GM23338 (cell line): ENCODE measurements at places on chromosomes 13 and 19.

- no peak overlapping the region for H3K27ac ChIP-seq
- H3K36me3 ChIP-seq: peaks cover 7% of the 10 kb centered on the region; the same call in 1 of the 2 replicates
- peaks cover 10% of the 10 kb centered on the region; the same call in 1 of the 2 replicates for H3K4me1 ChIP-seq
- H3K4me3 ChIP-seq: no peak overlapping the region
- H3K27me3 ChIP-seq: no peaks in the 10 kb centered on the region
Measured at GRCh38 chr19:47652285-47652684, 43.4 kb downstream of the BICRA start.

DNA sequence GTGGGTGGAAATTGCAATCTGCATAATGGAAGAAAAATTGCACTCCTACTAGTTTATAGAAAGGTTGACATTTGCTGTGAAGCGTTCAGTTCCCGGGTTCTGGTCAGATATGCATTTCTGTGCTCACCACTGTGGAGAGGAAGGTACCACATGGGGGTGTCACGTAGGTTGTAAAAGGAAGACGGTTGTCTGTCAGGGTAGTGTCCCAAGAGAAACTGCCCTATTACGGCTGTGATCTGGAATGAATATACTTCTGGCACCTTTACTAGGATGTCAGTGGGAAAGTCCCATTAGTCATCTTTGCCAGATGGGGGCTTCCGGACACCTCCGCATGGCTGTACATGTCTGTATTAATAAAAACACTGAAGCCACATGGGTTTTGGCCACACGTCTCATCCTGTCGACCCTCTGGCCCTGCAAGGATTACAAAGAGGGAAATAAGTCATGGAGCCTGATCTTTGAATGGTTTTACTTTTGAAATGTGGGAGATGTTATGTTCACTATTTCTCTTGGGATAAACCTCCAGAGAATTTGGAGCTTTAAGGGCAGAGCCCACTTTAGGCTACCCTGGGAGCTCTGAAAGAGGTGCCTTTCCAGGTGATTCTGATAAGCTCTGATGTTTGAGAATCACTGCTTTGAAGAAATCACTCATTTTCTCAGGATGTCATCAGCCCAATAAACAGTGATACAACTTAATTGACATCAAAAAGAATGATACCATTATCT is 133.9 kb downstream of the AKAP11 start:
- H3K27me3 ChIP-seq: no peaks in the 10 kb centered on the region
- H3K36me3 ChIP-seq: no peaks in the 10 kb centered on the region
- no peak overlapping the region for H3K27ac ChIP-seq
- H3K4me3 ChIP-seq: no peak overlapping the region

DNA sequence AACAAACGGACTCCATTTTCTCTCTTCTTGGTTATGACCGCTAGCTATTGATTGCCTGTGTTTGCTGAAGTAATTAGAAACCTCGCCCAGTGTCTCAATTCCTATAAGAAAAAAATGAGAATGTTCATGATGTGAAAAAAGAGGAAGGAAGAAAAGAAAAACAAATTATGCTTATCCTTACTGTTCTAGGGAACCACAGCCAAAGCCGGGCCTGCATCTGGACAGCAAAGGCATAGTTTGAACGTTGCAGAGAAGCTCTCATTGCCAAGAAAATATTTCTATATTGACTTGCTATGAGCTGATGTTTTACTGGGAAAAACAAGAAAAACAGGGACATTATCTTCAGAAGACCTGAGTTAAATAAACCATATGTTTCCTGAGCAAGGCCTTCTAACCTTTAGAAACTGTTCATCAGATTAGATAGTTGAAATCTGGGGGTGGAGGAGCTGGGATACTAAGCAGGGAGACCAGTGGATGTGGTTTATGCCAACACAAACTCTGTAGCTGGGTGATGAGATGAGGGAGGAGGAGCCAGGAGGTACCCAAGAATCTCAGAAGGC is 55.0 kb downstream of the EFNB2 start:
- H3K4me1 ChIP-seq: peaks cover 6% of the 10 kb centered on the region
- H3K36me3 ChIP-seq: no peaks in the 10 kb centered on the region
- no peak overlapping the region for H3K4me3 ChIP-seq
- no peak for DNase-seq

DNA sequence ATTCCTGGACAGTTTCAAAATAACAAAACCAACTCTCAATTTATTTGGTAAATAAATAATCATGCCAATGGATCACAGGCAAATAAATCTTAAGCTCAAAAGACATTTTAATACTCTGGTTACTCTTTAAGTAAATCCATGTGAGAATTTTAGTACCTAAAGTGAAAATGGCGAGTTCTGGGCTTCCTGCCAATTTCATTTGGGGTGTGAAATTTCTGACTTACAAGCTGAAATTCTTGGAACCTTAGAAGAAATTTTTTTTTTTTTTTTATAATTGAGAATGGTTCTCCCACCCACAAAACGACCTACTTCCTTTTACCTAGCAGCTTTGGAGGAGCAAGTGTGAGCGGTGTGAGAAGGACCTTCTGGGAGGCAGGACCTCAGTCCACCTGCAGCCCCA is 354.5 kb upstream of the NBEA start:
- H3K4me3 ChIP-seq: no peak overlapping the region
- H3K27ac ChIP-seq: no peak overlapping the region
- H3K27me3 ChIP-seq: no peaks in the 10 kb centered on the region
- DNase-seq: no peak
- H3K4me1 ChIP-seq: no peaks in the 10 kb centered on the region

GRCh38 chr19:29715701-29716581 is 880 bp upstream of the C19orf12 start:
- DNase-seq: peak; percentile 50
- no peak overlapping the region for H3K27ac ChIP-seq
- peaks cover 25% of the 10 kb centered on the region for H3K4me1 ChIP-seq
- peak overlapping the region; percentile 76 for H3K4me3 ChIP-seq
- no peaks in the 10 kb centered on the region for H3K36me3 ChIP-seq

DNA sequence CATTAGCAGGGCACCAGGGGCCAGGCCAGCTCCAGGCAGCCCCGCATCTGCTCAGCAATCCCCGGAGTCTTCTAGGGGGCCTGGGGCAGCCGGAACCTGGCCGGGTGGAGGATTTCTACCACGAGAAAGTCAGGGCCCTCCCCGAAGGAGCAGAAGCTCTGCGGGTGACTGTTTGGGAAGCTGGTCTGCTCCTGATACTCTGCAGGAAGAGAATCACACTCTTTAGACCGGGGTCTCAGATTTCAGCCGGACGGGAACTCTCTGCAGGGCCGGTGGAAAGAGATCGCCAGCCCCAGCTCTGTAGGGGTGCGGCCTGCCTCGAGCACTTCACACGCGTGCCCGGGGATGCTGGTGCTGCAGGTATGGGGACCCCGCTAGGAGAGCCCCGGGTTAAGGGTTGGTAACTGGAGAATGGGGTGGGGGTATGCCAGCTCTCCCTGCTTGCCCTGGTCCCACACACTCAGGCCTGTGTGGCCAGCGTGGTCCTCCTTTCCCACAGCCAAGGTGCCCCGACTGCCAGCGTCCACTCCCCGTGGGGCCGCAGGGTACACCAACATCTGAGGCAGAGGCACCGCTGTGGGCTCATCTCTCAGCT is 20.1 kb downstream of the RASA3 start:
- H3K36me3 ChIP-seq: no peaks in the 10 kb centered on the region
- no peaks in the 10 kb centered on the region for H3K27me3 ChIP-seq
- H3K27ac ChIP-seq: 0 out of 2 replicates have a peak overlapping the region, but pooled peaks have one; percentile 45
- H3K4me1 ChIP-seq: peaks cover 8% of the 10 kb centered on the region; the same call in 1 of the 2 replicates
- DNase-seq: no peak

GRCh38 chr19:47711652-47712242 is 1.5 kb upstream of the EHD2 start:
- no peaks in the 10 kb centered on the region for H3K27me3 ChIP-seq
- H3K4me3 ChIP-seq: no peak overlapping the region
- no peaks in the 10 kb centered on the region; the same call in 1 of the 2 replicates for H3K4me1 ChIP-seq
- no peaks in the 10 kb centered on the region for H3K36me3 ChIP-seq
